Activated T-helper 1 cell treated with Interleukin-2 at 50 U/mL for 16 hours (primary cell): ENCODE measurements at places on chromosomes 5 and 9.
A peak's percentile ranks its signal among the peaks of the same experiment; 100 is the strongest.

GRCh38 chr9:91297306-91297705, 64.4 kb downstream of the AUH start:
- DNase-seq: no peak

DNA sequence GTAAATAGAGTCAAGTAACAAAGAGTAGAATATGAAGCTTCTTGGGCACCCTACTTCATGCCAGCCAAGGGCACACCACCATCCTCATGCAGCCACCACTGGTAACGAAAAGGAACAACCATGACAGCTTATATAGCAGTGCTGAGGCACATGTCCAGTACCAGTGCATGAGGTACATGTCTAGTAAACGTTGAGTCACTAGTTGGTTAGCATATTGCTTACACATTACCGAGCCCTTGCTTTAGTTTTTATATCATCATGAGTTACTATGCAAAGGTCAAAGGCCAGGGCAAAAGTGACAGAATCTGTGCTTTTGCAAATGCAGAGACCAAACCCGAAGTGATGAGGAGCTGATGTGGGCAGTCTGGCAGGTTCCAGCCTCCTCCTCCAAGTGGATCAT, 147.1 kb upstream of the MAP1B start:
- DNase-seq: no peak

GRCh38 chr9:99118782-99119466, 14.0 kb downstream of the TGFBR1 start:
- DNase-seq: peak; percentile 25

GRCh38 chr5:16051246-16051755, 128.3 kb downstream of the MARCHF11 start:
- DNase-seq: no peak

DNA sequence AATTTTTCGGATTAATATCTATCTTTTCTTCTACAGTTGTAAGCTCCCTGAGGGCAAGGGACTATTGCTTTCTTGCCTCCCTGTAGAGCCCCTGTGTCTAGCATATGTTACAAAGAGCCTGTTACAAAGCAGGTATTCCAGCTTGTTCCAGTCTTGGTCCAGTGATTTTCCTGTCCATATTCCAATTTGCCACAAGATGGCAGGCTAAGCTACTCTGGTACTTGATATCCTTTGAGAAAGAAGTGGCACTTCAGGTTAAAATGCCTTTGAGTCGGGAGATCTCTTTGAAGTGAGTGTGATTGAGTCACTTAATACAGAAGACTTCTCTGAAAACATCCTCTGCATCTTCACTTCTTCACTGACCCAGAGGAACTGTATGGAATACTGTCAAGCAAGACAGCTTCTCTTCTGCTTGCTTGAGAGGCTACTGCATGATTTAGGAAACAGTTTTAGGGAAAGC, 24.5 kb downstream of the CAVIN4 start:
- DNase-seq: no peak

- DNase-seq: no peak
Observed at GRCh38 chr5:178589180-178590140, 733 bp downstream of the COL23A1 start.

DNA sequence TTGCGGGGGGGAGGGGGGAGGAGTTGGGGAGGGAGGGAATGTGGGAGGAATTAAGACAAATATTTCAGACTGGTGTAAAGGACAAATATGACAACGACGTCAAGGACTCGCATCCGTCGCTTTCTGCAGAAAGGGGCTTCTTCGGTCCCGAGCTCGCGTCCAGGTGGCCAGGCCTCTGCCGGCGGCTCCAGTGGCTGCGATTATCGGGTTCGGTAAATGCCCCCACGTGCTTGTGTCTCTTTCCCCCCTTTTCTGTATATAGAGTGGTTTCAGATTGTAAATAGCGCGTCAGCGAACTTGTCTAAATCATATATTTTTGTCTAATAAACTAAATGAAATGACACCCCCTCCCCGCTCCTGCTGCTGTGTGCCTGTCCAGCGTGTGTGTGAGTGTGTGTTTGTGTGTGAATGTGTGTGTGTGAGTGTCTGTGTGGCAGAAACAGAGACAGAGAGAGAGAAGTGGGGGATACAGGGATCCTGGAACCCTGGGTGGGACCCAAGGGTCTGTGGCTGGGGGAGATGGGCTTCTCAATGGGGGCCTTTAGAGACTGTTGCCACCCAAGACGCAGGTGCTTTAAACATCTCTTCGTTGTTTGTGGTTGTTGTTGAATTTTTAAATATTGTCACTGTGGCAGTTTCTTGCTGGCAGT, 5.6 kb downstream of the IRX1 start:
- DNase-seq: no peak

GRCh38 chr9:98575379-98576346, 133.1 kb downstream of the GABBR2 start:
- no peak for DNase-seq

- no peak for DNase-seq
Observed at GRCh38 chr5:143484601-143485000, 81.1 kb upstream of the NR3C1 start.

DNA sequence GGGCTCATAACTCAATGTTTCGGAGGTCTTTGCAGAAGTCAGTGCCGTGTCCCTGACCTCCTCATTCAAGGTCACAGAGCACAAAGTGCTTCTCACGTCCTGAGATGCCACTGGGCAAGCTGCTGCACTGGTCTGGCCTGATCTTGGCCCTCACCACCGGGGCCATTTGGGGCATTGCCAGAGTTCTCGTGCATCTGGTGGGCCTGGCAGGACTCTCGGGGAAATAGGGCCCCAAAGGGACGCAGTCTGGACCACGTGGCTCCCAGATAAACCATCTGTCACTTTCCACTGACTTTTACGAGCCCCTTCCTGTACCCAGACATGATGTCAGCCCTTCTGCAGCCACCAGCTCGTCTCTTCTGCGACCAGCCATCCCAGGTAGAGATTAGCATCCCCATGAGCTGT, 54.8 kb downstream of the HRH2 start:
- no peak for DNase-seq

- DNase-seq: no peak
Observed at GRCh38 chr9:111891910-111892499, 4.6 kb upstream of the UGCG start.

- no peak for DNase-seq
Observed at GRCh38 chr9:35112257-35113020, 3.2 kb downstream of the ATOSB start.

- no peak for DNase-seq
Observed at GRCh38 chr9:76227156-76227555, 167.1 kb downstream of the RFK start.

DNA sequence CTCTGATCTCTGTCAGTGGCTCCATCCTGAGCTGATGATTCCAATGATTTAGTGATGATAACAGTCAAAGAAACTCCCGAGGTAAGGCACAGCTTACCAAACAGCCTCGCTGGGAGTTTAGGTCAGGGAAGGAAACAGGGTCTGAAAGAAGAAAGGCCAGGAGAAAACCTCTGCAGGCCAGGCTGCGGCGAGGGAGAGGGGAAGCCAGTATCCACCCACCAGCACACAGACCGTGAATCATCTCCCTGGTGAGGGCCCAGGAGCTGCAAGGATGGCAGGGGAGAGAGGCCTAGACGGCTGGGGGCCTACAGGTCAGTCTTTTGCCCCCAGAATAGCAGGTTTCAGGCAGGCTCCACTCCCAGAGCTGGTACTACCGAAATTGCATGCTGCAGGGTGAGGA, 590.5 kb downstream of the CCDC171 start:
- DNase-seq: no peak

- DNase-seq: no peak
Observed at GRCh38 chr5:1763960-1764605, 35.6 kb downstream of the MRPL36 start.

DNA sequence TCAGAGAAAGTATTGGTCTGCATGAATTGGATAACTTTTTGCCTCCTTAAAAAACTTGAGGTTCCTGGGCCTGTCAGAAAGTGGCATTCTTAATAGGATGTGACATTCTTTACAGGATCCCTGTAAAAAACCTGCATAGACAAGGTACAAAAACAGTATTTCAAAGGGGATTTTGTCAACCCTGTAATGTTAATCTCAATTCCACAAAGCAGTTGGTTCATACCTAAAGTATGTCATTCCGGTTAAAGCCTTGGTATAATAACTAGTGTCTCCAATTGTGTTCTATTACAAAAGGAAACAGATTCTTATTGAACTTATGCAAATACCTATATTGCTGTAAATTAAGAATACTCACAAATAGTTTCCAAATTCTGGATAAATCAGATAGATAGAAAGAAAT, 169.7 kb downstream of the CDH10 start:
- no peak for DNase-seq

DNA sequence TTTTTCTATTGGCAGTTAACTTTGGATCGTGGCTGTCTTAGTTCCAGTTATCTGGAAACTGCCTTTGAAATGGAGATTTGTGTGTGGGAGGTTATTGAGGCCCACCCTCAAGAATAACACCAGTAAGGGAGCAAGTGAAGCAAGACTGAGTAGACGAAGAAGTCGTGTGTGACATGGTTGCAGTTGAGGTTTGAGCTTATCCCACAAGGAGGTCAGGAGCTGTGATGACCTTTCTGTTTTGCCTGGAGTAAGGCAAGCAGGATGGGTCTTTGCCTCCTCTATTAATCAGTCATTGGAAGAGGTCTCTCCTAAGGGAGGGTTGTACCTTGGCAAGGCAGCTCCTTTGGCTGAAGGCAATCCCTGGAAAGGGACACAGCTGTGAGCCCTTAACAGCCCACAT, 49.6 kb upstream of the CTXN3 start:
- DNase-seq: no peak

GRCh38 chr5:68265822-68266395, 50.4 kb downstream of the PIK3R1 start:
- no peak for DNase-seq

DNA sequence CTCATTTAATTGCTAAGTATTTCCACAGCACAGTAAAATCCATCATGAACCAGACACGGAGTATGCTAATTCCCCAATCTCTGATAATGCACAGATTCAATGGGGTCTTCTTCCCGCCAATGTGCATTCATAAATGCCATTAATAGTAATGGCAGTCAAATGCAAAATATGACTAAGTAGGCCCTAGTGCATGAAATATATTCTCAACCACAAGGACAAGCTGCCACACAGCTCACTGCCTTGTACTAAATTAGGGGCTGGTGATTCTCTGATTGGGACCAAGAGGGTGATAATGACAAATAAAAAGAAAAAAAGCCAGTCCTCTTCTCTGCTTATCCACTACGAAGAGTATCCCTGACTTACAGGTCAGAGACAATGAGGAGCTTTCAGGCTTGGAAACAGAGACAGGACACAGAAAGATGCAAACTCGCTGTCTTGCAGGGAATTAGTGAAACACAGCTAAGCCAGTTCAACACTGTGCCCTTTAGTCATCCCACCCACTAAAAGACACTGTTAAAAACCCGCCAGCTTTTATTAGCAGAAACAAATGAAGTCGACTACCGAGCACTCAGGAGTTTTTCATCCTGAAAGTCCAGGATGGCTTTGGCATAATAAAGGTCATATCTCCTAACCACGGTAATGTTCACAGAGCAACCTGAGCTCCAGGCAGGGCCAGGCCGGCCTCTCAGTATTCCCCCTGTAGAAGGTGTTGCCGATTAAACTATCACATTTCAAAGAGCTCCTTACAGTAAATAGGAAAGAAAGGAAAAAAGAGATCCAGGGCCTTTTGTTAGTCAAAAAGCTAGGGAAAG, 148.1 kb downstream of the EBF1 start:
- no peak for DNase-seq

DNA sequence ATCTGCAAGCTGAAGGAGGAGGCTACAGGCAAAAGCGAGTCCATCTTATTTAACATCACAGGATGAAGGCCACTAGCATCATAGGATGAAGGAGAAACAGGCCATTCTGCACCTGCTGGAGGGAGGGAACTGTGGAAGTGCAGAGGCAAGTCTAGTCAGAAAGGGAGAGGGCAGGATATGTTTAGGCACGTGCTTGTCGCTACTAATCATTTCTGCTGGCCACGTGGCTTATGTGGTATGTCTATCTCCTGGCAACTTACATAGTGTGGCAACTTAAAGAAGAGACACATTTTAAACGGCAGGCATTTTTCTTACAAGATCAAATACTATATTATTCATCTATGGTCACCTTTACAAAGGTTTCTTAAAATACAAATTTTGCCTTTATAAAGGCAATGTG, 74.0 kb downstream of the GNAQ start:
- no peak for DNase-seq

- no peak for DNase-seq
Observed at GRCh38 chr5:107099506-107099905, 571.2 kb downstream of the EFNA5 start.

- no peak for DNase-seq
Observed at GRCh38 chr5:133854554-133854953, 113.9 kb downstream of the C5orf15 start.

GRCh38 chr5:15526413-15526812, 26.4 kb downstream of the FBXL7 start:
- DNase-seq: no peak

- DNase-seq: no peak
Observed at GRCh38 chr5:74124826-74125225, 498.8 kb downstream of the ARHGEF28 start.

DNA sequence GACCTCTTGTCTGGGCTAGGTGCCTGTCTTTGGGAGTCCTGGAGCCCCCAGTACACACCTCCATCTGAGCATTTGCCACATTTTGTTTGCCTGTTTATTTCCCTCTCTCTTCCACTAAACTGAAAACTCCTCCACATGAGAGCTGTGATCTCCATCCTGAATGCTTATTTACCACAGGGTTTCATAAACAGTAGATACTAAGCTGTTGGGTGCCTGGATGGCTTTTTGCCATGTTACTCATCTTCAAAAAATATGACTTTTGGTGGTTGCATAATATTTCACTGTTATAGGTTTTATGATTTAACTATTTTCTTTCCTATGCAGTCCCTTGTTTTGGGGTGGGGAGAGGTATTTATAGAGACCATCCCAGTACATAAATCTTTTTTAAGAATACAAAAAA, 99.6 kb downstream of the APBA1 start:
- DNase-seq: no peak
